Activated T-helper 1 cell treated with anti-CD3 and anti-CD28 coated beads, Interleukin-12 subunit alpha, Interleukin-12 subunit beta, Interleukin-2, Interleukin-4 antibody, amounts not matched to agents 30 ng/mL and 10 ng/mL and 1 ng/mL, durations not matched to agents 14 hours and 24 hours and 36 hours (primary cell): ENCODE measurements at places on chromosomes 2 and 18. TPM values are rescaled to one million over a fixed set of nuclear protein-coding genes. Genes with fewer than 3 reads are reported as not detected.

Gene STPG4
- total RNA-seq: 0.34 TPM in 1 of 2 replicates, not detected in the other

Gene SLC4A3
- 0.17 TPM in 1 of 2 replicates, not detected in the other for total RNA-seq

Gene TM4SF20
- total RNA-seq: not detected in 2 replicates

- DNase-seq: no peak
- no peak overlapping the region for H3K27ac ChIP-seq
- H3K4me3 ChIP-seq: no peak overlapping the region
- no peaks in the 10 kb centered on the region for H3K4me1 ChIP-seq
Measured at GRCh38 chr18:52979892-52980291, 639.9 kb downstream of the DCC start.

- no peak overlapping the region for H3K4me3 ChIP-seq
- no peaks in the 10 kb centered on the region for H3K36me3 ChIP-seq
Measured at GRCh38 chr2:163800951-163801381, 65.2 kb upstream of the FIGN start.

DNA sequence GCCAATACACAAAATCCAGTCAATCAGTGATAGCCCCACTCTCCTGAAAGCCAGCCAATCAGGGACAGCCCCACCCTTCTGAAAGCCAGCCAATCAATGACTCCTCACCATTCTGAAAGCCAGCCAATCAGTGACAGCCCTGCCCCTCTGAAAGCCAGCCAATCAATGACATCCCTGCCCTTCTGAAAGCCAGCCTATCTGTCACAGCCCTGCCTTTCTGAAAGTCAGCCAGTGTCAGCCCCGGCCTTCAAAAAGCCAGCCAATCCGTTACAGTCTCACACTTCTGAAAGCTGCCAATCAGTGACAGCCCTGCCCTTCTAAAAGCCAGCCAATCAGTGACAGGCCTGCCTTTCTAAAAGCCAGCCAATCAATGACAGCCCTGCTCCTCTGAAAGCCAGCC lies 95.9 kb upstream of the HDAC4 start:
- no peak overlapping the region for H3K27ac ChIP-seq
- no peaks in the 10 kb centered on the region for H3K4me1 ChIP-seq
- no peaks in the 10 kb centered on the region for H3K36me3 ChIP-seq
- no peak overlapping the region for H3K4me3 ChIP-seq

- DNase-seq: no peak
- no peak overlapping the region for H3K27ac ChIP-seq
- no peaks in the 10 kb centered on the region for H3K27me3 ChIP-seq
Measured at GRCh38 chr2:231672617-231673347, 35.5 kb upstream of the PTMA start.

DNA sequence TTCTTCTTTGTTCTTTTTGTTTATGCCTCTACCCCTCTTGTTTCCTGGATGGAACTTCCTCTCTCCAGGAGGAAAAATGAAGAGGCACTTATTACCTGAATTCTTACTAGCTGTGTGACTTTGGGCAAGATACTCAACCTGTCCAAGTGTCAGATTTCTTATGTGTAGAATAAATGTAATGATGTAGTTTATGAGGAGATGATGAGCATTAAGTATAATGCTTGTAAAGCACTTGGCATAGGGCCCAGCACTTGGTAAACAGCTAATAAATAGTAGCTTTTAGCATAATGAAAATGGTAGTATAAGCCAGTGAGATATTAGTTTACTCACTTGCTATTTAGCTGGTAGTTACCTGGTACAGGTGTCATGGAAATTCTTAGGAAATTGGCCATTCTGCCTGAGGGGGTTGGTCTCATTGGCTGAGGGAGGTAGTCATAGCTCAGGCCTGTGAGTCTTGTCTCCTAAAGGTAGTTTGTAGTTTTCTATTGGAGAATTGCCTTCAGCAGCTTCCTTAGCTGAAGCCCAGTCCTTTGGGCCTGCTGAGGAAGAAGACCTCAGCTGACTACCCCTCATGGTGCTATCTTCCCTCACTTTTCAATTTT lies 133.4 kb upstream of the NABP1 start:
- H3K4me1 ChIP-seq: no peaks in the 10 kb centered on the region
- DNase-seq: no peak
- no peak overlapping the region for H3K27ac ChIP-seq
- H3K4me3 ChIP-seq: no peak overlapping the region
- H3K36me3 ChIP-seq: no peaks in the 10 kb centered on the region
